Temporal lobe (tissue), 4 donors: ENCODE measurements at places on chromosomes 16 and 17. TPM values are rescaled to one million over a fixed set of nuclear protein-coding genes. Genes with fewer than 3 reads are reported as not detected.

The MFAP4 gene
- 2.0 TPM for total RNA-seq

The YWHAE gene
- total RNA-seq = 690 TPM

The MYO1C gene
- total RNA-seq = 8.9 TPM

The MYH2 gene
- total RNA-seq = under 0.01 TPM

The C17orf50 gene
- not detected for total RNA-seq

The KRT24 gene
- total RNA-seq = not detected

The GJD3 gene
- not detected for total RNA-seq

The SLX4 gene
- 8.6 TPM for total RNA-seq

The CHST6 gene
- 0.74 TPM for total RNA-seq

The CLDN9 gene
- not detected for total RNA-seq

The FOXF1 gene
- total RNA-seq = 0.49 TPM

The C16orf96 gene
- 0.25 TPM for total RNA-seq

The PPY gene
- not detected for total RNA-seq

The EIF3CL gene
- total RNA-seq = 77.9 TPM

The MMP15 gene
- 13.0 TPM for total RNA-seq

The TMEM220 gene
- 0.98 TPM for total RNA-seq

The GNAO1 gene
- total RNA-seq = 66.6 TPM

The CD300LG gene
- not detected for total RNA-seq

The SAMD14 gene
- 30.5 TPM for total RNA-seq

The IRX3 gene
- total RNA-seq = not detected

The ABCC12 gene
- total RNA-seq = 0.25 TPM

The ICAM2 gene
- total RNA-seq = 7.1 TPM

The LGALS9 gene
- total RNA-seq = 1.7 TPM

The KCNJ18 gene
- total RNA-seq = not detected

The ACBD4 gene
- total RNA-seq = 4.2 TPM

The CMIP gene
- 38.6 TPM for total RNA-seq

The SRL gene
- under 0.01 TPM for total RNA-seq

The DNAH9 gene
- 1.5 TPM for total RNA-seq

The HSPB9 gene
- total RNA-seq = not detected

The NAGS gene
- 0.25 TPM for total RNA-seq

The PCTP gene
- 2.2 TPM for total RNA-seq

The CACNG5 gene
- 0.98 TPM for total RNA-seq

The DYNC1LI2 gene
- 153 TPM for total RNA-seq

The KRTAP4-1 gene
- total RNA-seq = not detected

The INTS2 gene
- 18.7 TPM for total RNA-seq

The AGRP gene
- total RNA-seq = not detected

The MGAT5B gene
- total RNA-seq = 24.8 TPM

The SOX8 gene
- total RNA-seq = 21.6 TPM

The SLC6A2 gene
- under 0.01 TPM for total RNA-seq

The FBXW10 gene
- 0.25 TPM for total RNA-seq

The KRT15 gene
- total RNA-seq = 0.25 TPM
